ENCODE measurements at places on chromosomes 3 and 15.

GRCh38 chr15:99409097-99409473, 156.7 kb upstream of the MEF2A start:
- no peak for DNase-seq

- DNase-seq: no peak
Observed at GRCh38 chr3:67048067-67048714, 50.1 kb downstream of the KBTBD8 start.

- DNase-seq: no peak
Observed at GRCh38 chr3:123489400-123490004, 40.6 kb upstream of the ADCY5 start.

DNA sequence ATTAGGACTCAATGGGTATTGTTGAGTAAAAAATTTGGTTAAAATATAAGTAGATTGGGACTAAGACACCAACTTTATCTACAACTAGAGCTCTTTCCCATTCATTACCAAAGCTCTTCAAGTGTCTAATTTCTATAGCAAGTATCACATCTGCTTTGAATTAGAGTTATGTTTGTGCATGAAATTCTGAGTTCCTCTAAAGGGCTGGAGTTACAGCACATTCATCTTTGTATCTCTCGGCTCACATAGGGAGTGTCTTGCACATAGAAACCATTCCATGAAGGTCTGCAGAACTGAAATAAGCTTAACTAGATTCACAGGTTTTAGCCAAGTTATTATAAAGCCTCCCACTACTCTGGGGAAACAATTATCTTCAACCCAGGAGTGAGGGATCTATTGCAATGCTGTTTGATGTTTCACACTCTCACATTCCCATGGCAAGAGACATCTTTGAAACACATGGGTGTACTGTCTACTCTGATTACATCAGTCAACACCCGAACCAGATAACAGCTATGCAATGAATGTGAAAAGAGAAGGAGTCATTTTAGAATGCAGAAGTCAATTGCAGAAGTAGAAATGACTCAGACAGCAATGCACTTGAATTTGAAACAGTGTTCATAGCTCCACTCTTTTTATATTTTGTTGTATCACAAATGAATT, 93.1 kb upstream of the KBTBD8 start:
- no peak for DNase-seq

DNA sequence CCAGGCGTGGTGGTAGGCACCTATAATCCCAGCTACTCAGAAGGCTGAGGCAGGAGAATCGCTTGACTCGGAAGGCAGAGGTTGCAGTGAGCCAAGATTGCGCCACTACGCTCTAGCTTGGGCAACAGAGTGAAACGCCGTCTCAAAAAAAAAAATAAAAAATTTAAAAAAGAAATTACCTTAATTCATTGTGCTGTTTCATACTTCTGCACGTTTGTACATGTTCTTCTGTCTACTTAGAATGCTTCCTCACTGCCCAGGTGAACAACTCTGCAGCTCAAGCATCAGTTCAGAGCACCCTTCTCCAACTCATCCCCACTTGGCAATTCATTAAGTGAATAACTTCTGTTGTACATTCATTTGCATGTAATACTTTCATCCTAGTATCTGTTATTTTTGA, 14.0 kb downstream of the CAPN7 start:
- no peak for DNase-seq

DNA sequence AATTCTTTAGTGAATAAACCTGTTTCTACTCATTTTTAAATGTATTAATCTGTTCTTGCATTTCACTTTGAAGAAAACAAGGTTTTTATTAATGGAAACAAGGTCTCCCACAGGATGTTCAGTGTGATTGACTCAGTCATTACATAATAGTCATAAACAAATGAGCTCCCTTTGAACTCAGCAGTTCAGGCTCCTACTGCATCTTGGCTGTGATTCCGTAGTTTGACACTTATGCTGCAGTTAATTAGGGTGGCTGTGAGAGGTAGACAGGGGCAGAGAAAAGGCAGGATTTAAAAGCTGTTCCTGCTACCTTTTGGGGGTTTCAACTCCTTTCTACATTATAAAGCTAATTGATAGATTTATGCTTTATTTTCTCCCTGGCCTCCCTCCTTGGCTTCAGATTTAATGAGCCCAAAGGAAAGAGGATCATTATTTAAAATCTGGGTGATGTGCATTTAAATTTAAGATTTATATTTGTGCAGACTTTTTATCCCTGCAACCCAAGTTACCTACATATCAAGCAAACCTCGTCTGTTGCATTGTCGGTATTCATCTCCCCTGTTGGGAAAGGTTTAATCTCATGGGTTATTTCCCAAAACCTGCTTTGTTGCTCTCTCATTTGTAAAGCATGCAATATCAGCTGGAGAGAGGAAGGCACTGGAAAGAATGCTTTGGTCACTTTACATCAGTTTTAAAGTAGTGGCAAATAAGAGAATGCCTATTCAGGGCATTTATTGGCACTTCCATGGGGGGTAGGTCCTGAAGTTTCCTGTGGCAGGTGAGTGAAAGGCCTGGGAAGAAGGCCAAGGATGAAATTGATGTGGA, 345.0 kb upstream of the NR2E3 start:
- DNase-seq: no peak

- DNase-seq: no peak
Observed at GRCh38 chr15:89528757-89529352, 32.5 kb upstream of the RHCG start.

GRCh38 chr3:152139651-152140050, 129.1 kb upstream of the MBNL1 start:
- DNase-seq: no peak

GRCh38 chr15:48458876-48459275, 127.6 kb downstream of the DUT start:
- no peak for DNase-seq

DNA sequence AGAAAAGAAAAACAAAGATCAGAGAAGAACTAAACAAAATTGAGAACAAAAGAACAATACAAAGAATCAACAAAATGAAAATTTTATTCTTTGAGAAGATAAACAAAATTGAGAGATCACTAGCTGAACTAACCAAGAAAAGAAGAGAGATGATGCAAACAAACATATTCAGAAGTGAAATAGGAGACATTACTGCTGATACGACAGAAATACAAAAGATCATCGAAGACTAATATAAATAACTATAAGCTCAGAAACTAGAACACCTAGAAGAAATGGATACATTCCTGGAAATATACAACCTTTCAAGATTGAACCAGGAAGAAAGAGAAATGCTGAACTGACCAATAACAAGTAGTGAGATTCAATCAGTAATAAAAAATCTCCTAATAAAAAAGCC, 533.1 kb upstream of the PPP2R3A start:
- DNase-seq: no peak

- no peak for DNase-seq
Observed at GRCh38 chr15:61474796-61475195, 245.7 kb upstream of the RORA start.

DNA sequence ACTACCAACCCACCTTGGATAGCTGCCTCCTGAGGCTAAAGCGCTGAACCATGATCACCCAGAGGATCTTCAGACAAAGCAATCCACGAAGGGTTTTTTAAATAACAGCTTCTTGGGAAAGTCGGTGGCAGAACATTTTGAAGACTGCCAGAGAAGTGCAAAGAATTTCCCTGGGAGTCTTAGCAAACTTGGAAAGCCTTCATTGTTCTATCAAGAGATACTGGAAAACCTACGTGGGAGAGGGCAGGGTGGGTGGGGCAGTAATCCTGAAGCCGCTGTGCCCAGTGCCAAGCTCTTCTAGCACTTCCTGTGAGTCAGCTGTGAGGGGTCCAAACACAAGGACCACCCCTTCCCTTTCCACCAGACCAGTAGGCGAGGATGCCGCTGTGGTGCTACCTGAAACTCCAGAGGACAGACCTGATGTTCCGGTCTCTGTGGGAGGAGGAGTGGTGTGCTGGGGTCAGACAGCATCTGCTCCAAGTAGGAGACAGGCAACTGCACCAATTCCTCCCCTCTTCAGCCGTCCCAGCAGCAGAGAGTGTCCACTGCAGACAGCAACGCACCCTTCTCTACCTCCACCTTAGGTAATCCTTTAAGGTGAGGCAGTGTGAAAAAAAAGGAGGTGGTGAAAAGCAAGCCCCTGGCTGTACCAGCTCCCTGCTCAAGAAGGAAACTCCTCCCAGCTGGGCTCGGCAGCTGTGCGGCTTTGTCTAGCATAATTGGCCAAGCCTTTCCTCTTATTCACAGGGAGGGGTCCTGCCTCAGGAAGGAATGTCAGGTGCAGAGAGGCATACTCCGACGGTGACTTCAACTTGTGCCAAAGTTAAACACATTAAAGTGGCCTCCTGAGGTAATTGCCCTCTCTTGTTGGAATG, 99.0 kb downstream of the TMCC1 start:
- no peak for DNase-seq

- no peak for DNase-seq
Observed at GRCh38 chr15:73941044-73941443, 14.8 kb downstream of the LOXL1 start.

DNA sequence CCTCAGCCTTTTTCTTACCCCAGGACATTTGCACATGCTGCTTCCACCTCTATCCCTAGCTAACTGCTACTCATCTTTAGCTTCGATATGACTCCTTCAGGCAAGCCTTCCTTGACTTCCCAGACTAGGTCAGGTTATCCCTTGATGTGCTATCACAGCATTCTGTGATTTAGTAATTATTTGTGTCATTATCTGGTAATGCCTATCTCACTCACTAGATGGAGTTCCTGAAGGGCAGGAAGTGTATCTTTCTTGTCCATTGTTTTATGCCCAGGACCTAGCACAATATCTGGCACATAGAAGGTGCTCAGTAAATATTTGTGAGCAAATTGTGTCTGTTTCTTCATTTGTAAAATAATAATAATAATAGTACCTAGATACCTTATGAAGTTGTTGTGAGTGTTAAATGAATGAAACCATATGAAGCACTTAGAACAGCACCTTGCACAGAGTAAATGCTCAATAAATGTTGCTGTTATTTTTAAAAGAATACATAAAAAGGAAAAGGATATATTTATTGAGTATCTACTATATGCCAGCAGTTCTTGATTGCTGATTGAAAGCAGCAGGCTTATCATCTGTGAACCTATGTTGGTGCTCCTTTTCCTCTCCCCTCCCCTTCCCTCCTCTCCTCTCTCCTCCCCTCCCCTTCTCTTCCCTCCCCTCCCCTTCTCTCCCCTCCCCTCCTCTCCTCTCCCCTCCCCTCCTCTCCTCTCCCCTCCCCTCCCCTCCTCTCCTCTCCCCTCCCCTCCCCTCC, 31.5 kb downstream of the SQOR start:
- DNase-seq: no peak

DNA sequence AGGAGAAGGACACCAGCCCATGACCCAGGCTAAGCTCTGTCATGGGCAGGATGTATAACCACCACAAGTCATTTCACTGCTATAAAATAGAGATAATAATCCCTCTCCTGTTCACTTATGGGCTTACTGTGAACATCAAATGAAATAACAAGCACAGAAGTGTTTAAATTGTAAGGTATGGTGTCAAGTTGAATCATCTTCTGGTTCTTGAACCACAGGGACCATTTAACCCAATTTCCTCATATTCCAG, 44.3 kb upstream of the TLE3 start:
- no peak for DNase-seq

DNA sequence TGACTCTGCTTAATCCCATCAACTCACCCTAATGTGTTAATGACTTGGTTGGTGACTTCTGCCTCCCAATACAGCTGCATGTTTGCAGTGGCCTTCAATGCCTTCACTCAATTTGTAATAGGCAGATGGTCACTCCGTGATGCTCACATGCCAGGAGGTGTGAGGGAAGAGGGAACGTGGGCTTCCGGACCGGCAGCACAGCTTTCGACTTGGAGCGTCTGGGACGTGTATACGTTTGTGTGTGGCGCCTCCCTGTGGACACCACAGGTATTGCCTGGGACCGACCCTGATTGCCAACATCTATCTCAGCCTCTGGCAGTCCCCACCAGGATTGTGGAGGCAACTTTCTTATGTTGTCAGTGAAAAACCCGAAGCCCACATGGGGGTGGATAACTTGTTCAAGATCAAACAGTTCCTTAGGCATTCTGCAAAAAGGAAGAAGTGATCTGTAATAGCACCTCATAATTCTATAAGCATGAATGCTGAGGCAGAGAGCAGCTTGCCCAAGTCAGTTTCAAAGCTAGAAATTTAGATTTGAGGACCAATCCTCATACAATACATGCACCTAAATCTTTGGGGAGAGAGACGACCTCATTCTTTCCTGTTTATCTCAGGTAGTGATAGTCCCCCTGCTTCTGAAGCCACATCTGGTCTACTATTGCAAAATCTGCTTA, 16.9 kb downstream of the MRPL46 start:
- DNase-seq: peak; percentile 17

- no peak for DNase-seq
Observed at GRCh38 chr15:94677202-94677790, 445.9 kb downstream of the MCTP2 start.

GRCh38 chr3:150117076-150117475, 146.4 kb upstream of the PFN2 start:
- no peak for DNase-seq

- no peak for DNase-seq
Observed at GRCh38 chr3:81846988-81847387, 85.5 kb upstream of the GBE1 start.

GRCh38 chr3:191138937-191139336, 60.1 kb upstream of the OSTN start:
- no peak for DNase-seq

GRCh38 chr3:160618878-160619277, 53.5 kb upstream of the KPNA4 start:
- no peak for DNase-seq

DNA sequence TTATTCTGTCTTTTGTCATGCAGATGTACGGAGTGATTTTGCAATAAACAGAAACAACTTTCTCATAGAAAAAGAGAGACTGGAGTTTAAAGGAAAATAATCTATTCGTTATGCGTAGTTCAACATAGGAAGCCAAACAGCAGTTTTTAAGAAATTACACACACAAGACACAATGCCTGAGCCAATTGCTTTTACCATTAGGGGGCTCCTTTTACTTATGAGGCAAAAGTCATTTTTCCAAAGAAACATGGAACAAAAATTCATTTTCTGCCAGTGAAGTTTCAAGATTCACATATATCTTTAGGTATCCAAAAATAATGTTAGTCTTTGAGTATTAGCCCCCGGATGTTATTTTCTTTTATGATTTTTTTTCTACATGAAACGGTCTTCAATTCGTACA, 10.7 kb downstream of the CNTN6 start:
- DNase-seq: no peak

DNA sequence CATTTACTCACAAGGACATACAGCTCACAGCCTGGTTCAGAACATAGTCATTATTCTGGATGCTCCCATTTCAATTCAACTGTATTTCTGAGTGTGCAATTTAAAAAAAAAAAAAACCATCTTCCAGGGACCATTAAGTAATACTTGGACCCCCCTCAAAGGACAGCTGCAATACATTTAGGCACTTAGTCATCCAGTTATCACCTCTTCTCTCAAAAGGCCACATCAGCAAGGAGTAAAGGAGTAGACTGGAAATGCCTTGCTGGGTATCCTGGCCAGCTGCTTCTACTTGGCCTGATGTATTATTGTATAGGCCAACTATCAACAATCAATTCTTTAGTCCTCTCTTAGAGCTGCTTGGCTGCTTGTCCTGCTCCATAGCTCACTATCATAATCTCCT, 211.4 kb upstream of the SETMAR start:
- DNase-seq: no peak

GRCh38 chr15:82017656-82018055, 28.2 kb downstream of the MEX3B start:
- no peak for DNase-seq

GRCh38 chr3:18153571-18154173, 271.5 kb downstream of the SATB1 start:
- no peak for DNase-seq

All from activated T-helper 1 cell treated with Interleukin-2 at 50 U/mL for 16 hours (primary cell).